ENCODE measurements at places on chromosomes 16 and 17.

DNA sequence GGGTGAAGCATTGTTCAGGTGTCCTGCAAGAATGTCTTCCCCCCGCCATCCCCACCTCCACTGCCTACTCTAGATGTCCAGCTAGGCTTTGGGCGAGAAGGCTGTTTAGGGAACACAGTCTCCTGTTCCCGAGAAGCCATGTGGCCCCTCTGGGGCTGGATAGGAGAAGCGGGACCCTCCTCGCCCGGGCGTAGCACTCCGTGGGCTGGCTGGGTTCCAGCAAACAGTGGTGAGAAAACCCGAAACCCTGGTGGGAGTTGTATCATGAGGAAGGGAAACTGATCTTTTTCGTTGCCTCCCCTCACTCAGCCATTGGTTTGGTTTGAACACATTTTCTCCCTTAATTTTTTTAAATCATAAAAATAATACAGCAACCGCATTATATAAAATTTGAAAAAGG is 56.6 kb downstream of the IRF8 start:
- DNase-seq = no peak

- DNase-seq = no peak
Observed at GRCh38 chr17:32756696-32757095, 120.2 kb downstream of the MYO1D start.

DNA sequence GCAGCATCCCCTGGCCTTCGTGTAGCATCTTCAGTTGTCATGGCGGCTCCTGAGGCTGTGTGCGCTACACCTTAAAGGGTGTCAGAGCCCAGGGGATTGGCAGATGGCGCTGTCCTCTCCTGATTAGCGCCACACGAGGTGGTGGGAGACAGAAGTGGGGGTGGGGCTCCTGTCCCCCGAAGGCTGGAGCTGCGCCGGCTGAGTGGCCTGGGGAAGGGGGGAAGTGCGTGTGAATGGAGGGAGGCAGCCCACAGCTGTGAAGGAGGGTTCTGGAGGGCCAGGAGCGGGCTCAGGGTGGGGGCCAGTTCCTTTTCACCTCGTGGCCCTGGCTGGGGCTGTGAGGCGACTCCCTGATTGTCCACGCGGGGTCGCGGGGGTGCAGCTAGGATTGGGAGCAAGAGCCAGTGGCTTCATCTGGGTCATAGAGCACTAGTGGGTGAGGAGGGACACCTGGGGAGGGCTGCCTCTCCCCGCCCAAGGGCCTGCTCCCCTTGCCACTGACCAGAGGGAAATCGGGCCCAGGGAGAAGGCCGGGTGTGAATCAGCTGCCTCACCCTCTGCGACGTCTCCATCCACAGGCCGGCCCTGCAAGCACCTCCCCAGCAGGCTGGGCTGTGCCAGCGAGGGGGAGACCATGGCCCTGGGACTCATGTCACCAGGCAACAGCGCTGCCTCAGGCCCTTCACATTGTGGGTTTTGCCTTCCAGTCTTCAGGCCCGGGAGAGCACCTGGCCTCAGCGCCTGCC is 14.1 kb downstream of the BAHCC1 start:
- DNase-seq = peak; percentile 71

GRCh38 chr17:31418773-31419350 is 27.4 kb downstream of the RAB11FIP4 start:
- no peak for DNase-seq

DNA sequence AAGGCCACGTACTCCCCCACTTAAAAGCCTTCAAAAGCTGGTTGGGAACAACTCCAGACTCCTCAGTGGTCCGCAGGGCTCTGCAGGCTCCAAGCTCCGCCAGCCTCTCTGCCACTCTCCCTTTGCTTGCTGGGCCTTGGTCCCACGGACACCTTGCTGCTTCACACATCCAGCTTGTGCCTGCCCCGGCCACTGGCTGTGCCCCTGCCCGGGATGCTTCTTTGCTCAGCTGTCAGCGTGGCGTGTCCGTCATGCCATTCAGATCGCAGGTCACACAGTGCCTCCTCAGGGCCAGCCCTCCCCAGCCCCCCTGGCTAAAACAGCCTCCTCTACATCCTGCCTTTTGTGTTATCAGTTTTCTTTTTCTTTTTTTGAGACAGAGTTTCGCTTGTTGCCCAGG is 11.8 kb downstream of the ASPHD1 start:
- no peak for DNase-seq

DNA sequence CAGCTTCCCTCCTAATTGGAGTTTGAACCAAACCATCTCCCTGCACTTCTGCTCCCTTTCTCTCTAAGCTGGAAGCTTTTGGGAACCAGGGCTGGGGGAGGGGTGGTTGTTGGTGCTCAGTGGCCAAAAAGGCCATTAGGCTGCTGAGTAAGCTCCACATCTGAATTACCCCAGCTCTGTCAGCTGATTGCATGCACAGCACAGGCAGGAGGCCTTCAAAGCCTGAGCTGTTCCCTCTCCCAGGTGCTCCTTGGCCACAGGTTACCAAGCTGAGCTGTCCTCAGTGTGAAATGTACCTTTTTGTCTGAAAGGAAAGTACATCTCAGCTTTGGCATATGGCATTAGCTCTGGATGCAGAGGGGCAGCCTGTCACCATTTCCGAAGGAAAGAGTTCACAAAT is 6.2 kb upstream of the TBKBP1 start:
- DNase-seq = no peak

DNA sequence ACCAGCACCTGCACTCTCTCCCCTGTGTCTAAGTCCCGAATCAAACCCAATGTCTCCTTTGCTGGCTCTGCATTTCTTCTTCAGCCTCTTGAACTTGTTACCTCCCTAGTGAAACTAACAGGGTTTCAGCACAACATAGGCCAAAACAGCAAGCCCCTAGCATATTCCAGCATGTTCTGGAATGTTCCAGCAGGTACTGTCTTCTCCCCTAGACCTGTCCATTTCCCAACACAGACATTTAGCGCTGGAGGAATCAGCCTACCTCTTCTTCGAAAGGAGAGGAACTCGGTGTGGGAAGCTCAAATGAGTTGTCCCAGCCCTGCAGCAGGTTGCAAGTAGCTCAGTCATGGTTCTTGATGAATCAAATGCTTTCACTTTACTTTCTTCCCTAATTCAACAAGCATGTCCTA is 47.1 kb downstream of the LITAF start:
- no peak for DNase-seq

DNA sequence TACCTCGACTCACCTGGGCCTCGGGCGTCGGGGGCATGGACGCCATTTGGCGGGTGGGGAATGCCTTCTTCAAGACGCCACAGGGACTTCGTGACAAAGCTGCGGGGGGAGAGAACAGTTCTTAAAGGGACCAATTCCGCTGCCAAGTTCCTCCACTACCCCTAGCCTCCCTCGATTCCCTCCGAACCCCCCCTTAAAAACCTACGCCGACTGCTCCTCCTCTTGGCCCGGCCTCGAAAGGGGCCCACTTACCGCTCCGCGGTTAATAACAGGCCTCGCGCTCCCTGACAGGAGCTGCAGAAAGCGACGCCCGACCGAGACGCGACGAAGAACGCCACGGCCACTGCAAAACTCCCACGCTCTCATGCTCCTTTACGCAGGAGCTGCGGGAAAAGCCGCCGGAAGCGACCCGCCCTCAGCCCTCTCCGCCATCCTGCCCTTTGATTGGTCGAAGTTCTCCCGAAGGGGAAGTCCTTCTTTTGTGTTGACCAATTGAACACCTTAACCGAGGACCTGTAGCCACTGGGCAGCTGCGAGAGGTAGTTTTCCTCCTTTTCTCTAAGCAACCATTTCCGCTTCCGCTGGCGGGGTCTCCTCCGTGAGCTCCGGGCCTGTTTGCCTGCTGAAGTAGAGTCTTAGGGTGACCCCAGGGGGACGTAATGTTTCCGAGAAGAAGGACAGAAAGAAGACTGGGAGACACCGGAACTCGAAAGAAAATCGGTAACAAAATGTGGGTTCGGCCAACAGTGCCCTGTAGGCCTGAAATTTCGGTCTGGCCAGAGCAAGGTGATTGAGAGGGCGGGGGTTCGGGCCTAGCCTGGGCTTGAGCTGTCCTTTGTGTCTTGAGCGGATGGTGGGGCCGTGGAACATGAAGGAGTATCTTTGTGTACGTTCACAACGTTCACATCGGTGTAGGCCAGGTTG is at the start of the genes NAA60 and ZNF597:
NAA60 (plus strand) TSS at position 573 of the 924 bp plus-strand sequence. CDS start 32,548 bp downstream, outside the sequence.
ZNF597 (minus strand) TSS at position 397 of the 924 bp plus-strand sequence; CDS start at position 46, 351 bp downstream.
- DNase-seq = peak; percentile 68

GRCh38 chr16:68592466-68593337 is 52.4 kb upstream of the CDH3 start:
- DNase-seq = peak; percentile 3

DNA sequence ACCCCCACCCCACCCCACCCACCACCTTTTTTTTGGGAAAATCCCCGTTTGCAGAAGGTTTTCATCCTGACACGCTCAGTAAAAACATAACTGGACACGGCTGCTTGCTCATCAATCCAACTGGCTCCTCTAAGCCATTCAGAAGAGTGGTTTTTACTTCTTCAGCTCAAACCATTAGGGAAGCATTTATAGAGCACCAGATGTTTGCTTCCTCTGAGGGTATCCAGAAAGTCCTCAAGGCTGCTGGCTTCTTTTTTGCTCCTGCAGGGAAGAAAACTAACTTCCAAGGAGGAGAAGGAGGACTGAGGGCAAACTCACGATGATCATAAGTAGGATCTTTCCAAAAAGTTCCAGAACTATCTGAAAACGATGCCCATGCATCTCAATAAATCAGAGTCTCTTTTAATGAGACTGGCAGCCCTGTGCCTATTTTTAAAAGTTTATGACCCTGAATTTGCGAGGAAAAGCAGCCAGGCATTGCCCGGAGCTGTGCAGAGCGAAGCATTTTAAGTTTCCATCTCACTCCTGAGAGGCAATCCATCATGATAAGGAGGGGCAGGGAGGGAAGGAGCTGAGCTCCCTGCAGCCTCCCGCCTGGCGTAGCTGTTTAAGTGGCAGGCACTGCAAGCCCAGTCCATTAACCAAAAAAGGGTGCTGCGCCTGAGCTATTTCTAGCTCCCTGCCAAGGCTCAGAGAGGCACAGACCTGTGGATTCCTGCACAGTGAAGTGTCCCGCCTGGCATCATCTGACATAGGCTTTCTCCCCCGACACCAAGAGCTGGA is 146.3 kb upstream of the FOXF1 start:
- no peak for DNase-seq

DNA sequence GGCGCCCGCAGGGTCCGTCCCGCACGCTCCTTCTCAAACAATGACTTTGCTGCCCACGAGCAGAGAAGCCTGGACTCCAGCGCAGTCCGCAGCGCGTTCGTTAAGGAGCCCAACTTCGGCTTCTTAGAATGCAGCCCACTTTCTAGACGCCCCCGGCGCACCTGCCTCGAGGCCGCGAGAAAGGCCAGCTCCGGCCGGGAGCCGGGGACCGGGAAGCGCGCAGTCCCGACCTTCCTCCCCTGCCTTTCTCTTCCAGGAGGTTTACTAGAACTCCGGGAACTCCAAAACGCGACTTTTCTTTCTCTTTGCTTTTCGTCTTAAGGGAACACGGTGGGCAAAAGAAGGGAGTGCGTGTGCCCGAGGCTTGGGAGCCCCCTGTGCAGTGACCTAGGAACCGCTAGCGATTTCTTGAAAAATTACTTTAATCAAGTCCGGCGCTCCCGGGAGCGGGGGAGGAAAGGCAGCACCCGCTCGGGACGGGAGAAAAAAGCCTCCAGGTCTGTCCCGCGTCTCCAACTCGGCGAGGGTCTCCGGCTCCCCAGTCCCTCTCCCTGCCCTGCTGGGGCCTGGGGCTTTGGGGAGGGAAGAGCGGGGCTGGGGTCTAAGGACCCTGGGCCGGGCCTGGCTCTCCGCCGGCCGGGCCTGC is 2.6 kb downstream of the HNF1B start:
- DNase-seq = no peak

DNA sequence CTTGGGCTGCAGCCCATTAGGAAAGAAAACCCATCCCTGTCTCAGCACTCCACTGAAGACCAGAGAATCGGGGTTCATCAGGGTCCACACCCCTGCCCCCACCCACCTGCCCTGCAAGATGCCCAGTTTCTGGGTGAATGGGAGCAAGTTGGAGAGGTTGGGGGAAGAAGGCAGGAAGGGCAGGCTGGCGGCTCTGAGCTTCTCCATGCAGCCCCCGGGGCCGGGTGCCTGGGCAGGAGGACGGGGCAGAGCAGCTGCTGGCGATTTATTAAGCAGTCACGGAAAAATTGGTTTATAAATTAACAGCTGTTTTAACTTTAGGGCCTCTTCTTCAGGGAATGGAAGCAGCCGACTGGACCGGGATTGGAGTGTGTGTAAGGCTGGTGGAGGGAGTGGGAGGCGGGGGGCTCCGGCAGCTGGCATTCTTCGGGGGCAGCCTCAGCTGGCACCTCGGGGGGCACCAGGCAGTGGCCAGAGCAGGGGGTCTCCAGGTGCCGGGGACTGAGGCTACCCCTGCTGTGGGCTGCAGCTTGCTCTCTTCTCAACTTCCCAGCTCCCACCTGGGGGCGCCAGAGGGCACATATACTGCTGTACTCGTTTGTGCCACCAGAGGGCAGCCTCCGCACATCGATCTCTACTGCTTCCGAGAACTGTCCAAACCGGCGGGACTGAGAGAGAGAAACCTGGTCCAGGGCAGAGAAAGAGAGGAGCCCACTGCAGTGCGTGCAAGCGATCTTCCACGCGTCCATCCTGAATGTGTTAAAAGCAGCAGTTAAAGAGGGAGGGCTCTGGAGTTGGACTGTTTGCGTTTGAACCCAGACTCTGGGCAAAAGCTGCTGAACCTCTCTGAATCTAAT is 5.0 kb upstream of the PPP1R1B start:
- peak; percentile 77 for DNase-seq

- DNase-seq = no peak
Observed at GRCh38 chr17:8277317-8277716, 11.2 kb upstream of the RANGRF start.

- DNase-seq = peak; percentile 85
Observed at GRCh38 chr17:45092911-45093430, 31.9 kb downstream of the NMT1 start.

GRCh38 chr17:10622617-10623485 is 34.3 kb downstream of the MYH3 start:
- no peak for DNase-seq

DNA sequence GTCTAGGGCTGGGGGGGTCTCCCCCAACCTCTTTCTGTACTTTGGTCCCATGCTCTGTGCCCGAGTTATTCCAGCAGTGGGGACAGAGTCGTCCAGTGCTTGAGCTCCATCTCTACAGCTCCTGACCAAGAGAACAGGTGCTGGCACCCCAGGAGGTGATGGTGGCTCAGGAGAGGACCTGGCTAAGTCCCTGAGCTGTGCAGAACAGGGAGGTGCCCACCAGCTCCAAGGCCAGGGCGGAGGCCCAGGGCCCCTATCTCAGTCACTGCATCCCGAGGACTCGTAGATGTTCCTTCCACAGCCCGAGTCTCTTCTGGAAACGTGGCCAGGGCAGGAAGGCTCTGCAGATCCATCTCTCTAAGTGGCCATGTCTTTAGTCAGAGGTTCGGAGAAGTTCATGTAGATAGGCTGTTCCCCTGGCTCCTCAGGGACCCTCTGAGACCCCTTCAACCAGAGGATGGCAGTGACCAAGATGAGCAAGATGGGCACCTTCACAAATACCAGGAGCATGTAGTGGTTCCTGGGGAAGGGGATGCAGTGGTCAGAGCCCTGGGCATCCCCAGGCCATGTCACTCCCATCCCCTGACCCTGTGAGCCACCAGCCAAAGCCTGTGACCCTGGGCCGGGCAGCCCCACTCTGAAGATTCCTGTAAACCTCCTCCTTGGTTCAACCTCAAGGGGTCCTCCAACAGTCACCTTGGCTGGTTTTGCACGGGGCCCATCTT is 8.7 kb downstream of the CD300LB start:
- DNase-seq = no peak
